ENCODE measurements at places on chromosomes 4 and X.

DNA sequence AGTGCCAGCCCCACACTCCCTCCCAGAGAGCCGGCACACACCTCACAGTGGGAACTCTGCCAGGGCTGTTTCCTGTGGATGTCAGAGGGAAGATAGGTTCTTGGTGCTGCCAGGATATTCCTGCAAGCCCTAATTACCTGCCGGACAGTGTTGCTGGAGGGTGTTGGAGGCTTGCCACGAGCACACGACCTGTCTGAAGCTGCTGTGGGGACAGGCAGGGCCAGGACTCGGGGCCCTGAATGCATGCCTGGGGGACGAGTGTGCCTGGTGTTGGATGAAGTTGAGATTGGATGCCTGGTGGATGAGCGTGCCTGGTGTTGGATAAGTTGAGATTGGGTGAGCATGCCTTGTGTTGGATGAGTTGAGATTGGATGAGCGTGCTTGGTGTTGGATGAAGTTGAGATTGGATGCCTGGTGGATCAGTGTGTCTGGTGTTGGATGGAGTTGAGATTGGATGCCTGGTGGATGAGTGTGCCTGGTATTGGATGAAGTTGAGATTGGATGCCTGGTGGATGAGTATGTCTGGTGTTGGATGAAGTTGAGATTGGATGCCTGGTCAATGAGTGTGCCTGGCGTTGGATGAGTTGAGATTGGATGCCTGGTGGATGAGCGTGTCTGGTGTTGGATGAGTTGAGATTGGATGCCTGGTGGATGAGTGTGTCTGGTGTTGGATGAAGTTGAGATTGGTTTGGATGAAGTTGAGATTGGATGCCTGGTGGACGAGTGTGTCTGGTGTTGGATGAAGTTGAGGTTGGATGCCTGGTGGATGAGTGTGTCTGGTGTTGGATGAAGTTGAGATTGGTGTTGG is 23.2 kb upstream of the UVSSA start:
- peak; percentile 95 for DNase-seq

- no peak for DNase-seq
Observed at GRCh38 chr4:181146051-181146450, 1097.2 kb upstream of the TENM3 start.

DNA sequence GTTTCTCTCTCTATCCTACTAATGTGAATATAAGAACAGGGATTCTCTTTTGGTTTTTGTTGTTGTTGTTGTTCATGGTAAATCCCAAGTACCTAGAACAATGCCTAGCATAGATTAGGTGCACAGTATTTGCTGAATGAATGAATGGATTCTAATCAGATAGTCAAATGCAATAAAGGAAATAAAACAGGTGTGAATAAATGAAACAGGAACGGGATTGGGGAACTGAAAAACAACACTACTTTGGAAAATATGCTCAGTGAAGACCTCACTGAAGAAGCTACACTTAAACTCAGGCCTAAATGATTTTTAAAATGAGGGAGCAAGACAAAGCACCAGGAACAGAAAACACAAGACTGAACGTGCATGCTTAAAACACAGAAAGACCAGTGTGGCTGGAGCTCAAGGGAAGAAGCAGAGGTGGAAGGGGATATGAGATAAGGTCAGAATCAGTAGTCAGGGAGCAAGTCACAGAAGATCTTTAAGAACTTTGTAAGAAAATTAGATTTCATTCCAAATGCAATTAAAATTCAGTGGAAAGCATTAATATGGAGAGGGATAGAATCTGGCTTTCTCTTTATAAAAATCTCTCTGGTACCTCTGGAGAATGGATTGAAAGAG is 144.7 kb downstream of the ZAR1 start:
- no peak for DNase-seq

DNA sequence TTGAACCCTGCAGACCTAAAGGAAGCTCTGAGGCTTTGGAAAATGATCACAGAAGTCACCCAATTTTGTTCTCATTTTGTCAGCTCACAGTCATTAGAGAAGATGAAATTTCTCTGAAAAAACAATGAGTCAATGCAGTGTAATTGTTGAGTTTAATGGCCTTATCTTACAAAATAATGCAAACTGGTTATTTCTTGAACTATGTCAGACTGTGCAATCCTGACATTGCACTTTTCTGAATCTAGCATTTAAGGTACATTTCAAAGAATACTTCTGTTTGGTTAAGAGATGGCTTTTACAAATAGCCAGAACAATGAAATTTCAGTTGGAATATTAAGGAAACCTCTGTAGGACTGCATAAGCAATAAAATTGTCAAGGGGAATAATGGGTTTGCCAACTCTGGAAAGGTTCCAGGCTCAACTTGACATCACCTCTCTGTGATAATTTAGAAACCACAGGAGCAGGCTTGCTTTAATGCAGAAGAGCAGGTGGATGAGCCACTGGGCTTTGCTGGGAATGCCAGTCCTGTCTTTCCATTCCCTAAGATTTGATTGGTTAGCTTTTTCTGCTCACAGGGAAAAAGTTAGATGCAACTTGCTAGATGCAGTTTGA is 222.8 kb downstream of the FRMPD4 start:
- no peak for DNase-seq

DNA sequence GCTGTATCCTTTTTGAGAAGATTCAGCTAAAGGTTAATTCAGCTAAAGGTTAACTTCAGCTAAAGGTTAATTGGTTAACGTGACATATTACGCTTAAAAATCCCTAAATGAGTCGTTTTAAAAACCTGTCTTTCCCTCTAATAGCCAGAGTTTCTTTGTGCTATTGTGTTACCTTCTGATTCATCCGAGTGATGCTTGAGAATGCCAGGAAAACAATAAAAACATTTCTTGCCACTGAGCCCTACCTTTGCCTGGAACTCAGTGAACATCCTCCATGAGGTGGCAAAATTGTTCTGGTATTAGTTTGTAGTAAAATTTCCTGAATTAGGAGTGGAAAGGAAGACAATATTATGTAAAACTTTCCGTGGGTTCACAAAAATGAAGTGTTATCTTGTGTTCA is 13.7 kb upstream of the TMPRSS11E start:
- DNase-seq = no peak

- no peak for DNase-seq
Observed at GRCh38 chr4:48706736-48707135, 73.3 kb downstream of the FRYL start.

- DNase-seq = no peak
Observed at GRCh38 chr4:139241086-139241783, 38.8 kb downstream of the MGARP start.

DNA sequence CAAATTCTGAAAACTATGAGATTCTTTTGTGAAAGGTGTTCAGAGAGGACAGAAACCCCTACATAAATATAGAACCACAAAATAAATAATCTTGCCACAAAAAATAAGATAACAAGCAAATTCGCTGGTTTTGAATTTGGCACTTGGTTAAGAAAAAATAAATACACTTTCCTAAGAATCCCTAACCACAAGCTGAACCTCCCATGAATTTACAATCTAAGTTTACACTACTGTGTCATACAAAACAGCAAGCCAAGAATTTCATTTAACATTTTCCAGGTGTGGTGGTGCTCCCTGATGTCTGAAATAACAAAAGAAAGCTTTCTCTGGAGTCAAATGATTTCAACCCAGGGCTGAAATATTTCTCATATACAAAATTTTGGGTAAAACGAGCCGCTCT is 121.0 kb downstream of the KCNIP4 start:
- DNase-seq = peak; percentile 70

DNA sequence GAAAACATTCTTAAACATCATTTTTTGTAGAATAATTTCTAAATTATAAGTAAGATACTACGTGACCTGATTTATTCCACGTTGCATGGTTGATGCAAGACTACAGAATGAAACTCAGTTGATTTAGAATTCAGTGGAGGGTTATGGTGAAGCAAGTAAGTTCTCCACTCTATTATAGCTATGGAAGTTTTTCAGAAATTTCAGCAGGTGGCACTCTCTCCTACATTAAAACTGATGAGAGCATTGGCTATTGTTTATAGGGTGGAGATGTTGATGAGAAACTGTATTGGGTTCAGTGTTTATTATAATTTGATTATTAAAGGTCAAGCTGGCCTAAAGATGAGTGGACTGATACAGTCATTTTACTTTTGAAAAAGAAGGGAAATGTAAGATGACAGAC is 88.0 kb downstream of the FNIP2 start:
- peak; percentile 35 for DNase-seq

GRCh38 chrX:24391389-24391788 is 30.9 kb downstream of the SUPT20HL1 start:
- no peak for DNase-seq

DNA sequence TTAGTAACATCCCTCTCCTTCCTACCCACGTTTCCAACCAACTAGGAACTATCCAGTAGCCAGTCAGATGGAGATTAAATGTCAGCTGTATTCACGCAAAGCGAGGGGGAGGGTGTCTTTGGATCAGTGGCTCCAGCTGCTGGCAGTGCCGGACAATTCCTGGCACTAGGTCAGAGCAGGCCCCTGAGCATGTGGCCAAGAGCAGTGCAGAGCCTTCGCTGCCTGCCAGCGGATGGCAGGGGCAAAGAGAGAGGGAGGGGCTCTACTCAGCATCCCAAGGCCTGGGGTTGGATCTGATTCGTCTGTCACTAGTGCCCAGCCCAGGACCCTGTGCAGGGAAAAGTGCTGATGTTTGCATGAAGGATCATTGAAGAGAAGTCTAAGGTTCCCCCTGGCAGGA is 28.7 kb upstream of the JAKMIP1 start:
- no peak for DNase-seq

DNA sequence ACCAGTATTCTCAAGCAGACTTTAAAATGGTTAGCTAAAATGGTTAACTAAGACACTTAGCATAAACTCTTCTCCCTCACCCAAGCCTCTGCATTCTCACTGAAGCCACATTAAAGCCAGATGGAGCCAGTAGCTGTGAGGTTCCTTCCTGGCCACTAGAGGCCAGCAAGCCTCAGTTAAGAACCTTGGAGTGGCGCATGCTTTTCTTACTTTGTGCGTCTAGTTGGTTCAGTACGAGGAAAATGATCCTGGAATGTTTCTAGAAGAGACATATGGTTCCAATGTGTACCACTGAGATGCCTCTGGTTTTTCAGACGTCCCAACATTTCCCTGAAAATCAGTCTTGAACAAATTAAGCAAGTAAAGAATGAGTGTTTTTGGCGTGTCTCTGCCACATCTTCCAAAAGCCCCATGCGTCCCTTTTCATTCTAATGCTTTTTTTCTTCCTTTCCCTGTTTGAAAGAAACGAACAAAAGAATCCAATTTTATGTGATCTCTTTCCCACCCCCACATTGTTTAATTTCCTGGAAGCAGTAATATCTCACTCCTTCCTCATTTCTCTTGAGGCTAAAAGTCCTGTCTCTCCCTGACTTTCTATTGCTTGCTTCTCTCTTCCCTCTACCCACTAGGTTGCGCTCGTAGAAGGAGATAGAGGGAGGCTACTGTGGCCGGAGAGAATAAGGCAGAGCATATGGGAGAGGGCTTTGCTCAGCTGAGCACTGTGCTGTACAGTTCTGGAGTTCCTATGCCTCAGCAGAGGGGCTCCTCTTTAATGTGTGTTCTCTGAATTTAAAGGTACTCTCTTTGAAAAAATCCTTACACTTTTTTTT is 82.9 kb upstream of the TAB3 start:
- DNase-seq = no peak
